NCI-H460 (cell line): ENCODE measurements at places on chromosomes 7 and 10. TPM values are rescaled to one million over a fixed set of nuclear protein-coding genes. Genes with fewer than 3 reads are reported as not detected.

The ADGRA1 gene
- total RNA-seq, result not detected in 2 replicates

The VPS41 gene
- 31.5 and 35.8 TPM in 2 replicates for total RNA-seq

The TDRD1 gene
- total RNA-seq, result not detected in 2 replicates

The HOXA11 gene
- total RNA-seq, result 6.7 and 7.1 TPM in 2 replicates

The PNLIP gene
- total RNA-seq, result not detected in 2 replicates

The SPDYE11 gene
- 0.54 and 0.55 TPM in 2 replicates for total RNA-seq

The PNLIPRP1 gene
- not detected in 2 replicates for total RNA-seq

The SPDYE2B gene
- not detected in 2 replicates for total RNA-seq

The CALML3 gene
- not detected in 2 replicates for total RNA-seq

The SLC16A9 gene
- total RNA-seq, result 5.0 and 5.7 TPM in 2 replicates

The C7orf57 gene
- 0.12 TPM in 1 of 2 replicates, not detected in the other for total RNA-seq

The RHEB gene
- total RNA-seq, result 207 and 238 TPM in 2 replicates

The TUBB8 gene
- total RNA-seq, result not detected in 2 replicates

The JCAD gene
- total RNA-seq, result 16.0 and 19.1 TPM in 2 replicates

The AOAH gene
- 0.10 TPM in 1 of 2 replicates, not detected in the other for total RNA-seq

The TSPAN13 gene
- 31.4 and 37.3 TPM in 2 replicates for total RNA-seq

The UPF2 gene
- 8.8 and 9.7 TPM in 2 replicates for total RNA-seq

The FAM237B gene
- total RNA-seq, result not detected in 2 replicates

The SHTN1 gene
- total RNA-seq, result 24.6 and 27.6 TPM in 2 replicates

The DUSP5 gene
- total RNA-seq, result 73.6 and 74.9 TPM in 2 replicates

The KIF11 gene
- 39.3 and 40.2 TPM in 2 replicates for total RNA-seq

The STAG3 gene
- total RNA-seq, result 0.05 TPM in 1 of 2 replicates, not detected in the other

The FKBP9 gene
- total RNA-seq, result 130 and 146 TPM in 2 replicates

The VWC2 gene
- not detected in 2 replicates for total RNA-seq

The LMOD2 gene
- not detected in 2 replicates for total RNA-seq

The EBF3 gene
- total RNA-seq, result not detected in 2 replicates

The EMX2 gene
- total RNA-seq, result not detected in 2 replicates

The SSC4D gene
- total RNA-seq, result 0.37 and 0.75 TPM in 2 replicates

The GLRX3 gene
- 173 and 177 TPM in 2 replicates for total RNA-seq

The AKR1C3 gene
- 818 and 909 TPM in 2 replicates for total RNA-seq

The CYP26A1 gene
- total RNA-seq, result not detected in 2 replicates

The CCL24 gene
- not detected in 2 replicates for total RNA-seq

The OR2A5 gene
- not detected in 2 replicates for total RNA-seq

The RAPGEF5 gene
- 0.84 and 0.87 TPM in 2 replicates for total RNA-seq

The CSGALNACT2 gene
- 10.9 and 18.1 TPM in 2 replicates for total RNA-seq

The SPDYE5 gene
- total RNA-seq, result 0.10 TPM in 1 of 2 replicates, not detected in the other

The SFMBT2 gene
- total RNA-seq, result 3.8 and 4.0 TPM in 2 replicates

The PLEKHA8 gene
- 15.5 and 18.3 TPM in 2 replicates for total RNA-seq

The SNX8 gene
- total RNA-seq, result 12.6 and 14.2 TPM in 2 replicates

The NPY4R2 gene
- total RNA-seq, result not detected in 2 replicates

The NDUFB2 gene
- 115 TPM in 2 replicates for total RNA-seq
